HCT116 (cell line): ENCODE measurements at places on chromosomes 11 and 22.

DNA sequence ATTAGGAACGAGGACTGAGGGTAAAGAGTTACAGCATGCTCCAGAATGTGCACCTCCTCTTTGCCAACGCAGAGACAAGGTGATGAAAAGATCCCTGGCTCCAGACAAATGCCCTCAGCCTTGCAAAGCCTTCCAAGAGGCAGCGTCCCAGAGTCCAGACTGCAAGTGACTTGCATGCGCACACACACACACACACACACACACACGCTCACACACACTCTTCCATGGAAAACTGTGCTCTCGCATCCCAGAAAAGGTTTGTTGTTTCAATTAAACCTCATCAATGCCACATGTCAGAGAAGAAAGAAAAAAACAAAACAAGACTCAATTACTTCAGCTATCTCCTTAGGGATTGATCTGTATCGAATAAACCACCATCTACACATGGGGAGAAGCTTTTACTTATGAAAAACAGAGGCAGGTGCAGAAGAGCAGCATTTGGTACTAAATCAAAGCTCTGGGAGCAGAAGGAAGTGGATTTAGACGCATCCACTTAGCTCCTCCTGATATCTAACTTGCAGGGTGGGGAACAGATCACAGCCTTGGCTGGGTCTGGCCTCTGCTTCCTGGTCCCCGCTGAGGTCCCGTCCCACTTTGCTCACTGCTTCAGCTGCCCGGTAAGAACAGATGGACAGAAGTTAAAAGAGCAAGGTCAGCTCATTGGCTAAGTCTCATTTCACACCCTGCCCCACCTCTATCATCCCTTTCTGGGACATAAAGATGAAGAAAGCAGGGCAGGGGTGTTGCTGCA, 249.8 kb upstream of the BLID start:
- DNase-seq = no peak

- no peak for DNase-seq
Measured at GRCh38 chr22:39144101-39144767, 8.2 kb downstream of the CBX7 start.

- DNase-seq = no peak
Measured at GRCh38 chr11:76335842-76336241, 45.1 kb downstream of the THAP12 start.

- no peak for DNase-seq
Measured at GRCh38 chr11:3970108-3970507, 114.6 kb downstream of the STIM1 start.

DNA sequence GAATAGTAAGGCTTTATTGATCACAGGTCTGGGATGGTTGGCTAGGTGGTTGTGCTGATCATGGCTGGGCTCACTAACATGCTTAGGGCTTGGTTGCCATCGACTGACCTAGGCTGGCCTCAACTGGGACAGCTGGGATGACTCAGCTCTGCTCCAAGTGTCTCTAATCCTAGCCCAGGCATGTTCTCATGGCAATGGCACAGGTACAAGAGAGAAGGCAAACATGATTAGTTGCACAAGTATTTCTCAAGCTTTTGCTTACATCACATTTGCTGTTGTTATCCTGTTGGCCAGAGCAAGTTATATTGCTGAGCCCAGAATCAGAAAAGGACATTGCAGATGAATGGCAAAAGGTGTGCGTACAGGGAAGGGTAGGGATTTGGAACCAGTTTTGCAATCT, 68.5 kb upstream of the SLC35C1 start:
- no peak for DNase-seq

- no peak for DNase-seq
Measured at GRCh38 chr22:36088292-36088691, 59.7 kb upstream of the RBFOX2 start.

GRCh38 chr11:36431429-36432092, 78.5 kb downstream of the TRAF6 start:
- peak; percentile 84 for DNase-seq

GRCh38 chr22:44325718-44326490, 13.2 kb upstream of the SHISAL1 start:
- DNase-seq = no peak

GRCh38 chr11:67289651-67290479, 762 bp downstream of the ANKRD13D start:
- no peak for DNase-seq

DNA sequence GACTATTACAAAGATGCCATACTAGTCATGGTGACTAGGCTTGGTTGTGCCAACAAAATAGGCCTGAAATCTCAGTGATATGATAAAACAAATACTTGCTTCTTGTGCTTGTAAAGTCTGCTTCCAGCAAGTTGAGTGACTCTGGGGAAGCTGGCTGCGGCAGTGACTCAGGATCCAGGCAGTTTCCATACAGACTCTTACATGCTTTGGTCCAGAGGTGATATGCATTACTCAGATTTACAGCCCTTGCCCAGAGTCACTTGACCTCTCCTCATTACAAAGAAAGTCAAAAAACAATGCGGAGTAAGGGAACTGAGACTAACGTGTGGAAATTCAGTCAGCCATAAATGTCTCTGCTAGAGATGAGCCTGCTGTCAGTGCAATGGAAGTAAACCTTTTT, 387.5 kb downstream of the KCNA4 start:
- DNase-seq = no peak

- DNase-seq = no peak
Measured at GRCh38 chr11:35163702-35164496, 24.9 kb downstream of the CD44 start.

DNA sequence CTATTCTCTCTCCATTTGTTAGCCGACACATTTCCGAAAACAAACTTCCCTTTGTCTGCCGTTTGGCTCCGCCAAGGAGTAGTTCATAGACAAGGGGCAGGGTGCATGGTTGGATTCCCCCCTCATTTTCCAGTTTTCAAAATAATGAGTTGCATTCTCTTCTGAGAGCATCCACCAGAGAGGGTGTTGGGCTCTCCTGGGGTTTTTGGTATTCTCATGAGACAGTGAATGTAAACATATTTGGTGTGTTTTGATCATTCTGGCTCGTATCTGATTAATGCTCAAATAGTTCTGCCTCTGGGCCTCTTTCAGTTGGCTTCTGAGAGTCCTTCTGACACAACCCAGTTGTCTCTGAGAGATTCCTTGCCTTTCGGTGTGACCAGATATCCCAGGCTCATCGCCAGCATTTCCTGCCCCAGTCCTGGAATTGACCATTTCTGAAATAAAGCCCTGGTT, 21.7 kb downstream of the GRAMD4 start:
- no peak for DNase-seq

- no peak for DNase-seq
Measured at GRCh38 chr11:95795627-95796295, 5.5 kb downstream of the CEP57 start.

- no peak for DNase-seq
Measured at GRCh38 chr11:17564687-17565042, 17.6 kb downstream of the OTOG start.

DNA sequence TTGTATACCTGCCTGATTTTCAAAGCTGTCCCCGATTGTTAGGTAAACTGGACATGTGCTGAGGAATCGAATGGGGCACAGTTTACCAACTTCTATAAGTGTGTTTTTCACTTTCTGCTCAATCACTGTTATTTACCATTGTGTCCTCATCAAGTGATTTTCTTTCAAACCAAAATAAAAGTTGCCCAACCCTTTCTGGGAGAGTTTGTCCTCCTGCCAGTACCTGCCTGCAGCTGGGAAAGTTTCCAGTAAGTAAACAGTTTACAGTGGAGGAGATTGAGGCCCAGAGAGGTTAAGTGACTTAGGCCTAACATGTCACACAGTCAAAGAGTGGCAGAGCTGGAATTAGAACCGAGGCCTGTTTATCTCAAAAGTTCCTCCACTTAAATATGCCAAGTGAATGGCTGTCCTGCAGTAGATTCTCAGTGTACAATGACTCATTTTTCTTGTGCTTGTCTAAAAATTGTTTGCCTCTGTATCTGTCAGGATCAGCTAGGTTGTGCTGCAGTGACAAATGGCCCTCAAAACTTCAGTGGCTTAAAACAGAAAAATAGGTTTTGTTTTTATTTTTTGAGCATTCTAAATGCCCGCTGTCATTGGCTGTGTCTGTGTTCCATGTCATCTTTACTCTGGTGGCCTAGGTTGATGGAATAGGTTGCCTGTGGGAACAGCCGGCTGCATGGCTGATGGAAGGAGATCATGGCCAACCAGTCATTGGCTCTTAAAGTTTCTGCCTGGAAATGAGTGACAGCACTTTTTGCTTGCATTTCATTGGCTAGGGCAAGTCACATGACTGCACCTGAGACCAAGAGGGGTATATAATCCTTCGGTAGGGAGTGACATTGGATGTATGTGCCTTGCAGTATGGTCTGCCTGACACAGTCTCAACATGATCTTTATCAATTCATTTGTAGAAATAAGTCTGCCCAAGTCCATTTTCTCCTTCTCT, 61.8 kb upstream of the CRYBB3 start:
- DNase-seq = peak; percentile 4

DNA sequence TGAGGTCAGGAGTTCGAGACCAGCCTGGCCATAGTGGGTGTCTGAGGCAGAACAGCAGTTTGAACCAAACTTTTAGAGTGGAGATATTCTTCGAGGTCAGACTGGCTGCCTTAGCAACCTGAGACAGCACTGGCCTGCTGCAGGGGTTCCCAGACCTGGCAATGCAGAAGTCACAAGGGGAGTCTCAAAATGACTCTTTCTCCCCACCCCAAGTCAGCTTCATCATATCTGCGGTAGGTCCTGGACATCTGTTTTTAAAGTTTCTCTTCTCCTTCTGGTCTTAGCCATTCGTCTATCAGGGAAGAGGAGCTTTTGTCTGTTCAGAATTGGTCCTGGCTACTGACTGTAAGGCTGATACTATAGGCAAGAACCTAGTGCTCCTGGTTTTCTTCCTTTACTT, 14.5 kb upstream of the CLMP start:
- no peak for DNase-seq

DNA sequence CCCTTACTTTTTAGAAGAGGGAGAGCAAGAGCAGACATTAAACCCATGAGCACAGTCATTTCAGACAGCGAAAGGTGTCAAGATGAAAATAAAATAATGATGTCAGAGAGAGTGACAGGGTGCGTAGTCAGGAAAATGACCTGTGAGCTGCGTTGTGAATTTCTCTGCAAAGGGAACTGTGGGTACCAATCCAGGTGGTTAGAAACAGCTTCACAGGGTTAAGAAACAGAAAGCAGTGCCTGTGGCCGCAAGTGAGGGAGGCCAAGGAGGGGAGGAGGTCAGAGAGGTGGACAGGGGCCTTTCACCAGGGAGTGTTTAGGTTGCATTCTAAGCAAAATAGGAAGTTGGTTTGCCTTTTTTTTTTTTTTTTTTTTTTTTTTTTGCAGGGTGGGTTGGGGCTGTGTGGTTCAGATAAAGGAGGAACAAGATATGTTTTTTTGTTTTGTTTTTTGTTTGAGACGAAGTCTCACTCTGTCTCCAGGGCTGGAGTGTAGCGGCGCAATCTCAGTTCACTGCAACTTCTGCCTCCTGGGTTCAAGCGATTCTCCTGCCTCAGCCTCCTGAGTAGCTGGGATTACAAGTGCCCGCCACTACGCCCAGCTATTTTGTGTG, 7.9 kb downstream of the TIGD3 start:
- DNase-seq = no peak

- DNase-seq = no peak
Measured at GRCh38 chr11:55936300-55936699, at the start of gene OR5I1. OR5I1 (minus strand) TSS chr11:55936400; CDS start chr11:55936400, 0 bp downstream.

- DNase-seq = no peak
Measured at GRCh38 chr11:117345039-117345438, 17.4 kb downstream of the CEP164 start.

- DNase-seq = no peak
Measured at GRCh38 chr11:1397146-1397861, 7.6 kb downstream of the BRSK2 start.

- no peak for DNase-seq
Measured at GRCh38 chr22:35135165-35135564, 69.2 kb downstream of the ISX start.

GRCh38 chr22:49513358-49513851, 314.3 kb downstream of the BRD1 start:
- DNase-seq = no peak

DNA sequence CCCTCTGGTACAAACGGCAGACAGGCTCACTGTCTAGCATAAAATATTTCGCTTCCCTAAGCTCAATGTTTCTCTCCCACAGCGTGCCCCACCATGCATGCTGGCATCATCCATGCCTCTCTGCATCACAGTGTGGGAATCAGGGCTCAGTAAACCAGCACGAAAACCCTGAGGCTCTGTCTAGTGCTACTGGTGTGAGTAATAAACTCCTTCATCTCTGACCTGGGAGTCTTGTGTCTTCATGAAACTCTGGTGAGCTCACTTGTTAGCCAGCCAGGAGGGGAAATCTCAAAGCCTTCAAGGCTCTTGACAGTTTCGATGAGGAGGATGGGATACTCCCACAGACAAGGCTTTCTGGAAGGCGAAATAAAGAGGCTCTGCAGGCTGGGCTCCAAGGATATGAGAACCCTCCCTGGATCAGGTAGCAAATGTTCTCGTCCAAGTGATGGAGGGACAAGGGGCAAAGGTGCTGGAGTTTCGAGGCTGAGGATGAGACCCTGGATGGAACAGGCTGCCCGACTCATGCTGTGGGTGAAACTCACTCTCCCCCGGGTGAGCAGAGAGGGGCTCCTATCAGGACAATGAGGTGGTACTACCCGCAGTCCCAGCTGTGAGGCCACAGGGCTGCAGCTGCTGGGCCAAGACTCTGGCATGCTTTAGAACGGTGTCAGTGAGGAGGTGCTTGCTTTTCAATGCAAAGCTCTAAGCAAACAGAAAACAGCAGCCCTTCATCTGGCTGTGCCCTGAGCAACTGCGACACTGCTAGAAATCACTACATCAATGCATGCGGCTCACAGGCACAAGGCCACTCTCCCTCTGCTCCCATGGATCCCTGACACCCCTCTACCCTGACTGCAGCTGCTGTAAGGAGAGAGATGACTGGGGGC, 69.3 kb downstream of the SHANK2 start:
- DNase-seq = no peak

DNA sequence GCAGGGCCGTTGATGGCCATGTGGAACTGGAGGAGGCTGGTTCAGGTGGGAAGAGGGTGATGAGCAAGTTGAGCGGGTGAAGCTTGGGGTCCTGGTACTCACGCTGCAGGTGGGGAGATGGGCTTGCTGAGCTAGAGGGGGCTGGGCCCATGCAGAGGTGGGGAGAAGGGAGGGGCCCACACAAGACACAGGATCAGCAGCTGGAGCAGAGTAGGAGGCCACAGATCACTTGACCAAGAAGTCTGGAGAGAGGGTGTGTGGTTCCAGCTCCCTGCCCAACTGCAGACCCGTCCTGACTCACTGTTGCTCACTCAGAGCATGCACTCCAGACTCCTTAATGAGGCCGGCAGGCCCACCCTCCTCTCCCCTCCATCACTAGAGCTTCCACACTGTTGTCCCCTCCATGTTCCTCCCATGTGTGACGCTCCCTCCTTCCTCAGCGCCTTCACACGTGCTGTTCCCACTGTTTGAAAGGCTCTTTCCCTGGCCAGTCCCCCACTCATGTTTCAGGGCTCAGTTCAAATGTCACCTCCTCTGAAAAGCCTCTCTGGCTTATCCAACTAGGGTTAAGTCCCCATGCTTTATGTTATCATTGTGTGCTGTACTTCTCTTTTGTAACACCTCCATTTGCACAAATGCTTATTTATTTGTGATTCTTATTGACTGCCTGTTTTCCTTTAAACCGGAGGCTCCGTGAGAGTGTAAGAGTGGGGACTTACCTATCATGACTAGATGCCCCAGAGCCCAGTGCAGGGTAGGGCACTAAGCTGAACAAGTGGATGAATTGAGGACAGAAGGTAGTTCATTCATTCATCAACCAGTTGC, 2.3 kb downstream of the CCDC86 start:
- no peak for DNase-seq
